ENCODE measurements at places on chromosomes 2 and 18.

- no peak for DNase-seq
Observed at GRCh38 chr2:162967147-162967546, 128.6 kb upstream of the KCNH7 start.

DNA sequence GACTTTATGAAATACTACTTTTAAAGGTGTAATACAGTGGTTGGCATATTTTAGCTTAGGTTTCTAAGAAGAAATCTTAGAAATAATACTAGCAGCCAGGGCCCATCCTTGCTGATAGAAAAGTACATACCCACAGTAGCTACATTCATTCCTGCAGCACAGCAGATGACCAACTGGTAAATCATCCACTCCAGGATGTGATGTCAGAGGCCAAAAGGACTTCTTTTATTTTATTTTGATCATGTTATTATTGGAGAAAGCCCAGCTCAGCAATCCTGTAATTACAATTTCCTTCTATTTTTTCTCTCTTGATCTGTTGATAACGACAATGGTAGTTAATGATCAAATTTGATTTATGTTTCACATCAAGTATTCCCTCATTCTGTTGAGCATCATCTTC is 18.0 kb upstream of the TTN start:
- no peak for DNase-seq

GRCh38 chr18:59033359-59033758 is 106.3 kb upstream of the SEC11C start:
- DNase-seq, result no peak

- DNase-seq, result no peak
Observed at GRCh38 chr2:38922902-38923301, 33.2 kb downstream of the ARHGEF33 start.

GRCh38 chr2:132404056-132404455 is 12.5 kb upstream of the GPR39 start:
- no peak for DNase-seq

DNA sequence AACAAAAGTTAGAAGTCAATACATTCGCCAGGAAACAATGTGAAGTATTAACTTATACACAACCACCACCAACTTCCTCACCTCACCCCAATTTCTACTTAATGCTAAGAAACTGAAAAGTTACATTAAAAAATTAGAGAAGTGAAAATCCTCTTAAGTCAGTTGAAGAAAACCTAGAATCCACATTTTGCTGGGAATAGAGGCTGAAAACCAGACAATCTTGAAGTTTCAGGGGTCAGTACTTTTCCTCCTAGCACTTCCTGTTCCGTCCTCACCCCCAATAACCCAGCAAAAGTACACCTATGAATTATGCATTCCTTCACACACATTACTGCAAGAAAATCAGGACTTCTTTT is 6.3 kb downstream of the YES1 start:
- DNase-seq, result no peak

DNA sequence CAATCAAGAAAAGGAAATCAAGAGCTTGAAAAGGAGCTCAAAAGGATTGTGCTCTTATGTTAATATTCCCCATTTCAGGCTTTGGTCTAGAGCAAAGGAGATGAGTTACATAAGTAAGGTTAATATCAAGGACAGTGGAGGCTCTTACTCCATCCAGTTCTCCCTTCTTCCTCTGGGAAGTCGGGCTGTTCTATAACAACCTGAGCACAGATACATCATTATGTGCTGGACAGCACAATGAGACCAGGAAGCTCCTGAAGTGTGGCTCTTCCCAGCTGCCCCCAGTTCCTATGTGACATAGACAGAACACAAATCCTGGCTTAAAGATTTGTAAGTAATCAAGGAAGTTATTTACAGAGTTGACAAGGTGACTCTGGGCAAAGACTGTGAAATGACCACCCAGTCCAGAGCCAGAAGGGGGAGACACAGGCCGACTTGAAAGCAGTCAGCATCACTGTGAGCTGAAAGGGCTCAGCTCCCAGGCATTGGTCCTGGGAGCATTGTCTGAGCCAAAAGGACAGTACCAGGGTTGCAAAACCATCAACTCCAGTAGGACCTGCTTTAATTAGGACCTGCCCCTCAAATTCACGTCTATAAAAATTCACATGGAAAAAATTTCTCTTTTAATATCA is 917.6 kb upstream of the ACVR2A start:
- no peak for DNase-seq

DNA sequence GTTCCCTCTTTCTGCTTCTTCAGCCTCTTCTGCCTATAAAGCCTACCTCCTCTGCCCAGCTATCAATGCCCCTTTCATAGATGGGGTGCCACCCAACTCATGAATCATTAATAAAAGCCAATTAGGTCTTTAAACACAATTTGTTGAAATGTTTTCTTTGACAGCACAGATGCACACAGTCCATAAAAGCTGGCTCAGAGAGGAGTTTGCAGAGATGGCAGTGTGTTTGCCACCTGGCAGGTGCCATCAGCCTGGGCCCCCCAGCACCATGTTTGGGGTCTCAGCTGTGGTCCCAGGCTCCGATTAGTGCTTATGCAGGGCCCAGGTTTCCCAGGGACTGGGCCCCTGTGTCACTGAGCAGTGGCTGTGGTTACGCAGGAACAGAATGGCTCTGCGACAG is 7.9 kb upstream of the MC2R start:
- DNase-seq, result no peak

DNA sequence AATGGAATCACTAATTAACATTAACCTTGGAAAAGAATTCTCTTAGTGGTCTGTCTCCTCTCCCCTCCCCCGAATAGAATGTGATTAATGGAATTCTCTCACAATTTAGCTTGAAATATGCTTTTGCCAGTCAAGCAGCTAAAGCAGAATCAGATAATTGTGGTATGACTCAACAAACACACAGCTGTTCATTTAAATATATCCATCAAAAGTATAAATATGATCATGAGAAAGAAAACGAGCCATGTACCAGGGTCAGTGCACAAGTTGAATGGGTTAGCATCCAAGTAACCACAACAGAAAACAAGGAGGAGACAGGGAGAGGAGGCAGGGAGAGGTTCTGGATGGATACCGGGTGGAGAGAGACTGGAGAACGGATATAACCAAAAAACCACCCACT is 66.9 kb downstream of the ACVR1 start:
- DNase-seq, result no peak

Data from activated T-cell treated with anti-CD3 and anti-CD28 coated beads for 1 hour (primary cell).